ENCODE measurements at places on chromosomes 2 and 18.

GRCh38 chr2:209614690-209615369 is 156.8 kb upstream of the UNC80 start:
- DNase-seq = no peak

GRCh38 chr2:218623366-218623705 is 15.6 kb downstream of the PLCD4 start:
- DNase-seq = no peak

- DNase-seq = no peak
Observed at GRCh38 chr2:32523686-32524085, 104.2 kb upstream of the TTC27 start.

- DNase-seq = no peak
Observed at GRCh38 chr18:61608316-61608715, 275.1 kb downstream of the CDH20 start.

GRCh38 chr2:27049422-27050280 is 1.8 kb upstream of the AGBL5 start:
- no peak for DNase-seq

GRCh38 chr18:43001821-43002220 is 113.7 kb downstream of the RIT2 start:
- no peak for DNase-seq

GRCh38 chr2:120575966-120576365 is 159.7 kb upstream of the GLI2 start:
- DNase-seq = no peak

DNA sequence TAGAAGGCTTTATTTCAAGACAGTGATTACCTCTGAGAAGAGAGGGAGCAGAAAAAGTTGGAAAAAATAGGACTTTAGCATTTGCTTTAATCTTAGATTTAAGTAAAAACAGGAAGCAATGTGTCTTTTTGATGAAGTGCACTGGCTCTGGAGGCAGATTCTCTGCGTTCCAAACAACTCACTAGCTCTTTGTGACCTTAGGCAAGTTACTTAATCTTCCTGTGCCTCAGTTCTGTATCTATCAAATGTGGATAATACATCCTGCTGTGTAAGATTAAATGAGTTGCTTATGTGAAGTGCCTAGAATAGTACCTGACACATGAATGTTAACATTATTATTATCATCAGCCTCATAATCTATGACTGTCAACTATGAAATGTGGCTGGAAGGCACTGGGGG is 42.3 kb downstream of the RPRD1A start:
- DNase-seq = no peak

- no peak for DNase-seq
Observed at GRCh38 chr2:46377666-46378560, 80.7 kb downstream of the EPAS1 start.

GRCh38 chr2:237979331-237979730 is 12.5 kb downstream of the UBE2F start:
- DNase-seq = no peak

DNA sequence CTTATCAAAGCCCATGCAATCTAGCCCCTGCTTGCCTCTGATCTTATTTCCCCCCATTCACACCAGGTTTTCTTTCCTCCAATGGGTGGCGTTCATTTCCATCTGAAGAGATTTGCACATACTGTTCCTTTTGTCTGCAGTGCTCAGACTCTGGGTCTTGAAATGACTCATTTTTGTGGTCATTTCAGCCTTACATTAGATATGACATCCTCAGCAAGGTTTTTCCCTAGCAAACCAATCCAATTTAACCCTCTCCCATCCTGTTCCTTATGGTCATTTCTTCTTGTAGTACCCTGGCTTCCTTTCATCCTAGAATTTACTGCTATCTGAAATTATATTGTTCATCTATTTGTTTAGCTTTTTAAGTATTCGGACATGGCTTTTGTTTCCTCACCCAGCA is 42.5 kb upstream of the SCN1A start:
- DNase-seq = no peak

DNA sequence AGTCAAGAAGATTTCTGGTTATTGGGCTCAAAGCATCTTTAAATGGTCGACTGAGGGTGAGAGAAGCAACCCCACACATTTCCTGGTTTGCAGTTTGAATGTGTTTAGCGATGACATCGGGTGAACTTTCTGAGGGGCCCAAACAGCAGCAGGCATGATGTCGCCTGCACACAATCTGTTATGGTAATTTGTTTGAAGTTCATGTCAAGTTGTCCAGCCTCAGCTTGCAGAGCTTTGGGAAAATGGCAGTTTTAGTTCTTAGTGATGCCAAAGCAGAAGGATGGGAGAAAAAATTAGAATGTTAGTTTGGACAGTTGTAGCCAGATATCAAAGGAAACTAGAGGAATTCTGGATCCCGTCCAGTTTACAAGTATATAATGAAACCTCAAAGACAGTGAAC is 284.6 kb downstream of the MBD5 start:
- no peak for DNase-seq

GRCh38 chr2:233118648-233119000 is 58.5 kb downstream of the INPP5D start:
- DNase-seq = no peak

DNA sequence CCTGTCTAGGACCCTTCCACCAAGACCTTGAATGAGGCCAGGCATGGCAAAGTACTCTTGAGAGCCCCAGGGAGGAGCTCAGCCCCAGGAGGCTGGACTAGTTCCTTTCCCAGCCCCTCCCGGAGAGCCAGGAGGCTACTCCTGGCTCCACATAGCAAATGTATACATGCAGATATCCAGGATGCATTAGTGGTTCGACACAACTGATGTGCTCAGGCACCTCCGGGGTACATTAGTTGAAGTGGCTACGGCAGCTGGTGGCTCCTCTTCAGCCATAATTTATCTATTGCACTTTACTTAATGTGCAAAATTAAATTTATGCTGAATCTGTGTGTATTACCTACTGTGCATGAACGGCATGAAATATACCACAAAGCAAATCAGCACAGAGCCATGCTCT is 182.8 kb upstream of the MEIS1 start:
- DNase-seq = no peak

DNA sequence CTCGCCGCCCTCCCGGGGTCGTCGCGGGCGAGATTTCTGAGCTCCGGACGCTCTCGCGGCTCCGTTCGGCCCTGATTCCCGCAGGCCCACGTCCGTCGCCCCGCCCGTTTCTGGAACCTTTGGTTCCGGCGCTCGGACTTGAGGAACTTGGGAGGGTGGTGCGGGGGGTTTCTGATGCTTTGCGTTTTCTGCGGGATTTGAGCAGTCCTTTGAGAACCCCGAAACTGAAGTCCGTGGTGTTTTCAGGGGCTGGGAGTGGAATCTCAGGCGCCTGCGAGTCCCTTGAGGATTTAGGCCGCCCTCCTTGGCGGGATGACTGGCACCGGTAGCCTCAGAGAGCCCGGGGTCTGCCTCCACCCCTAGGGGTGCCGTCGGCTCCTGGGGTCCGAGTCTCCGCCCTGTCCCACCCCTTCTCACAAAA is 336 bp downstream of the THNSL2 start:
- peak; percentile 9 for DNase-seq

DNA sequence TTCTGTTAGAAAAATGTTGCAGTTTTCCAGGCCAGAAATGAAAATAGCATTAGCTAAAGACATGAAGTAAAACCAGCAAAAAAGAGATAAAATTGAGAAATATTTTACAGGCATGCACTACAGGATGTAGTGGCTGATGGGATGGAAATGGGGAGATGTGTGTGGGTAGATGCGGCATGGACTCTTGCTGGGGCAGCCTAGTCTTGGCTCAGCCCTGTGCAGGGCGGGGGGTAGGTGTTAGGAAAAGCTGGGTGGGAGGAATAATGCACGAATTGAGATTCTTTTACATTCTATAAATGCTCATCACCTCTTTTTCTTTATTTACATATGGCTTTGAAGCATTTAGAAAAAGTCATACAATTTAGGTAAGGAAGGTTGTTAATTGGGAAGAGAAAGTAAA is 334.2 kb downstream of the NUP35 start:
- no peak for DNase-seq

DNA sequence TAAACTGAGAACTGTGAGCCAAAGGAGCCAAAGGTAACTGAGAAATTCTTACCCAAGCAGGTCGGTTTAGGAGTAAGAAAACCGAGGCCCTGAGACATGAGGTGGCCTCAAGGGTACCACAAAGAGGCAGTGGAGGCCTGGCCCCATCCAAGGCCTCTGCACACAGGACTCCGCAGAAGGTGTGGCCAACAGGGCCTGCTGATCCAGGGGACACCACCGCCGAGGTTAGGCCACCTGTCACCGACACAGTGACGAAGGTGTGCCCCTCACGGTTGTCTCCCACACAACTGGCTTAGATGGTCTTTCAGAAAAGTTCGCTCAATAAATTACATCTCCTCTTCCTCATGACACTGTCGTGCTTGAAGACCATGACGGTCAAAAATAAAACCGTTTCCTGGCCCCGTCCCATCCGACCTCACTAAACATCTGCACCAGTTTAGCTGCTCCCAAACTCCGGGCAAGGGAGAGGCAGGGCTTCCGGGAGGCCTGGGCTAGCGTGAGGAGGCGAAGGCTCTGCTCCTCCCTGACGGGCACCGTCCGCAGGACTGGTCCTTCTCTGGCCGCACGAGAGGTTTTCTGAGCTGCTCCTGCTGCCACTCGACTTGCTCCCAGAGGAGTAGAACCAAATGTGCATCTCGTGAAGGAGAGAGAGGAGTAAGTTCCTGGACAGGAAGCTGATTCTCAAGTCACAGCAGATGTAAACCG is 442.0 kb downstream of the EIPR1 start:
- DNase-seq = no peak

GRCh38 chr2:40273734-40274182 is 178.1 kb downstream of the SLC8A1 start:
- DNase-seq = no peak

DNA sequence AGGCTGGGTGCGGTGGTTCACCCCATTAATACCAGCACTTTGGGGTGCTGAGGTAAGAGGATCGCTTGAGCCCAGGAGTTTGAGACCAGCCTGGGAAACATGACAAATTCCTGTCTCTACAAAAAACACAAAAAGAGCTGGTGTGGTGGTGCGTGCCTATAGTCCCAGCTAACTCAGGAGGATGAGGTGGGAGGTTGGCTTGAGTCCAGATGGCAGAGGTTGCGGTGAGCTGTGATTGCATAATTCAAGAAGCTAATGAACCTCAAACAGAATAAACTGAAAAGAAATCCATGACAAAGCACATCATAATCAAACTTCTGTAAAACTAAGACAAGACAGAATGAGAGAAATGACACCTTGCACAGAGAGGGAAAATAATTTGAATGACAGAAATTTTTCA is 54.8 kb downstream of the SEMA4F start:
- DNase-seq = no peak

GRCh38 chr2:218149848-218150440 is 16.8 kb downstream of the CXCR1 start:
- no peak for DNase-seq

- no peak for DNase-seq
Observed at GRCh38 chr18:79529296-79529695, 133.6 kb downstream of the NFATC1 start.

- DNase-seq = no peak
Observed at GRCh38 chr2:5093056-5093455, 599.1 kb upstream of the SOX11 start.

- no peak for DNase-seq
Observed at GRCh38 chr2:120525056-120526046, 179.4 kb downstream of the INHBB start.

DNA sequence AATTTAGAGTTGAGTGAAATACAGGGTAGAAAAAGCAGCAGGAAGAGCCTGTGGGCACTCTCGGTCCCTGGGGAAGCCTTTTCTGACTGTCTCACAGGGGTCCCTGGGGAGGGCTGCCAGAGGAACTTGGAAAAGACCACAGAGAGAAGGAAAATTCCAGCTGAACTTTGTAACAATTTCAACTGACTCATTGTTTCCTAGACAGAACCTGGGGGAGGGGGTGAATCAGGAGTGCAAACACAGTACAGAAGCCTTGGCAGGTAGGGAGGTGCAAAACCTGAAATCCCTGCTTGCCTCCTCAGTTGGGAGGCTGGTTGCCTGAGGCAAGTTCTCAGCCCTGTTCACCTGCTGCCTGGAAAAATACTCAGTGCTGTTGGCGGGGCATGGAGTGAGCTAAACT is 106.8 kb downstream of the GRB14 start:
- no peak for DNase-seq

- DNase-seq = no peak
Observed at GRCh38 chr2:186426153-186427016, 59.7 kb upstream of the ZC3H15 start.
